ENCODE measurements at places on chromosomes 4 and X.

DNA sequence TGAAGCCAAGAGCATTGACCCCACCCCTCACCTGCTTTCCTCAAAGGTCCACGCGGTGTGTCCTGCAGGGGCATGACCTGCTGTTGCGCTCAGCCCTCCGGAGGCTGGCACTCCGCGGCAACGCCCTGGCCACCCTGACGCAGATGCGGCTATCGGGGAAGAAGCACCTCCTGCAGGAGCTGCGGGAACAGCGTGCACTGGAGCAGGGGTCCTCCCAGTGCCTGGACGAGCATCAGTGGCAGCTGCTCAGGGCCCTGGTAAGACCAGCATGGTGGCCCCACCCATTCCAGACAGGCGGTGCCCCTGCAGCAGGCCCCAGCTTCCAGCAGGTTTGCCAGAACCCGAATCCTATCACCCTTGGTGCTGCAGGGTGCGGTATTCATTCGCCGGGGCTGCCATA, 86.0 kb downstream of the EVC start:
- DNase-seq, result no peak

GRCh38 chr4:159540501-159540900, 437.6 kb downstream of the RAPGEF2 start:
- DNase-seq, result no peak

DNA sequence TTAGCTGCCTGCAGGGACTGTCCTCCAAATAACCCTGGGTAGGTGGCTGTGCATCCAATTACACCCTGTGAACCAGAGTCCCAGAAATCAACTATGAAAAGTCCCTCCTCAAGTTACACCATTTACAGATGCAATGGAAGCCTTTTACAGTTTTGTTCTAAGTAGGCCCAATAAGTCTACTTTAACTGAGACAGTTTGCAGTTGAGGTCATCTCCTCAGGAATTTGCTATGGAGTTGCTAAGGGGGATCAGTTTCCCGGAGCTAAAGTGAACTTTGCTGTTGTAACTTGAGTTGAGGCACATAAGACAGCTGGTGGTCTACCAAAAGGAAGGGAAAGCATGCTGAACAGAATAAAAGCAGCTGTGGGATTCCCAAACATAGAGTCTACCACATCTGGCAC, 121.6 kb upstream of the STK26 start:
- no peak for DNase-seq

- peak; percentile 40 for DNase-seq
These were observed 2.4 kb upstream of the SLIT2 start for GRCh38 chr4:20249333-20249732.

GRCh38 chr4:84495118-84495793, 3.8 kb downstream of the NKX6-1 start:
- no peak for DNase-seq

DNA sequence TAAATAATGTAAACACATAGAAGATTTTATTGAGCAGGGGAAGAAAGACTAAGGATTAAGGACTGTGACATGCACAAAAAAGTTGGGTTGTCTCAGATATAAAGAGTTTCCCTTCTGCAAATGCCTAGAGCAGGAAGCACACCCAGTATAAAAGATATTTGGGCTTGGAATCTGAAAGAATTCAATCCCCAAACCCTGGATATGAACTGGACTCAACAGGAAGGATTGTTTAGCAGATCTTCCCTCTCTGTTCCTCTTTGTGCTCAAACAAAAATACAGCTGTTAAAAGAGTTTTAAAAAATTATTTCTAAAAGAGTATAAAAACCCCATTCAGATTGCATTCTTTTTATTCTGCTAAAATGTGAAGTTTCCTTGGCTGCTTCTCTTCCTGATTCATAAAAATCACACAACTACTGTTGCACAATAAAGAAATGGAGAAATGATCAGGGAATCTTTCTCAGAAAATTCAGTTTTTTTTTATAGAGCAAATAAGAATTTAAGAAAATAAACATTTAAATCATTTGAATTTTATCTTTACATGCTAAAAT, 71.4 kb downstream of the PDLIM5 start:
- peak; percentile 39 for DNase-seq

GRCh38 chr4:2942532-2943363, 20.5 kb downstream of the NOP14 start:
- no peak for DNase-seq

GRCh38 chr4:179843370-179843769, 2399.8 kb upstream of the TENM3 start:
- DNase-seq, result no peak

GRCh38 chr4:89657931-89658700, 178.8 kb downstream of the SNCA start:
- DNase-seq, result peak; percentile 48

GRCh38 chrX:124829930-124830329, 483.6 kb downstream of the SH2D1A start:
- no peak for DNase-seq

DNA sequence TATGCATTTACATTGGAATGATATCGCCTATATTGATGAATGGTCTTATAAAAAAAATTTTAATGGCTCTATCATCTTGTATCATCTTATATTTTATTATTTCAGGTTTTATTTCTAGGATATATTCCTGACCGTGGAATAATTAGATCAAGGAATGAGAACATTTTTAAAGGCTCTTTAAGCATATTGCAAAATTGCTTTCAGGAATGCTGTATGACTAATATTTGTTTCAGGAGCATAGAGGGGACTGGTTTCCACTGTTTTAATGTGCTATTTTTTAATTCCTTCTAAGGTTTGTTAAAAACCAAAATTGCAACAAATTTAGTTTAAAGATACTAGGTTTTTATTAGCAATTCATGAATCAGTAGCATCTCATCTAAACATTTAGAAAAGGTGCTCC, 120.2 kb downstream of the BMPR1B start:
- DNase-seq, result peak; percentile 68

- peak; percentile 67 for DNase-seq
These were observed 99.8 kb downstream of the PJA1 start for GRCh38 chrX:69065451-69065850.

DNA sequence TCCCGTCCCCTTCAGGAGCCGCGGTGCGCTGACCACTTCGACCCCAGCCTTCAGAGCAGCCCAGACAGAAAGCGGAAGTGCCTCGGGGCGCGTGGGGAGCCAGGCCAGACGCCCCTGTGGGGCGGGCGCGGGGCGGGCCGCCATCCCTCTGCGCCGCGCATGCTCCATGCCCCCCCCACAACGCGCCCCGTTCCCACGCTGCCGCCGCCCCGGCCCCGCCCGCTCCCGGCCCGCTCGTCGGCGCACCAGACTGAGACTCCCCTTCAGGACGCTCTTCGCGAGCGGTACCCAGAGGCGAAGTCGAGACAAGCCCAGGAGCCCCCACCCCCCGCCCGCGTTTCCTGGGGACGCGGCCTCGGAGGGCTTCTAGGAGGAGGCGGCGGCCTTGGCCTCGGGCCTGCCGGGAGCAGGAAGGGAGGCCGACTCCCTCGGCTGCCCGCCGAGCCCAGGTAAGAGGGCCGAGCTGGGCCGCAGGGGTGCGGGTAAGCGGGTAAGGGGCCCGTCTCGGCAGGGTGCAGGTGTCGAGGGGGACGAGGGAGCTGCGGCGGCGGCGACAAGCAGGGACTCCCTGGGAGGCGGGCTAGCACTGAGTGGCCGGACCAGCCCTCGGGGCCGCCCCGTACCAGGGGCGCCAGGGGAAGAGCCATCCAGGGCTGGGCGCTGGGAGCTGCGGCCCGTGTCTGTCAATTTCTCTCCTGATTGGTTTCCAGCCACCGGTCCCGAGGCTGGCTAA, at the start of gene ZFP92:
ZFP92 (plus strand) TSS at position 218 of the 733 bp plus-strand sequence. CDS start 6,851 bp downstream, outside the sequence.
- peak; percentile 5 for DNase-seq

DNA sequence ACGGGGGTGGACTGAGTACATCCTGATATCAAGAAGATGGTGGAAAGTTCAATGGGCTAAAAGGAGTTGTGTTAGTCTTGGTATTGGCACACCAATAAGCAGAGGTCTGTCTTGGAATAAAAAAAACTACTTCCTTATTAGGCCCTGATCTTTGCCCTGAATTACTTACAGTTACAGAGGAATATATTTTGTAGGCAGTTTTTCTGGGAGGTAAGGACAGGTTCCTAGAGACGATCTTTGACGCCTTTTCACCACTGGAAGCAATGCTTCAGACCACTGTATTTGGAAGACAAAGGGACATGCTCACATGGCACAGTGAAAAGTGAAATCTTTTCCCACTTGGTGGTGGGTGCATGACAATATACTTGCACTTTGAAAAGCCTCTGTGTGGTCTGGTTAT, 618 bp upstream of the XK start:
- DNase-seq, result no peak

GRCh38 chrX:40174001-40174853, 76.5 kb upstream of the BCOR start:
- DNase-seq, result peak; percentile 62

GRCh38 chr4:149890531-149890930, 74.9 kb upstream of the IQCM start:
- DNase-seq, result no peak

- no peak for DNase-seq
These were observed 94.4 kb downstream of the NWD2 start for GRCh38 chr4:37338972-37339371.

- DNase-seq, result no peak
These were observed 750.3 kb downstream of the ARAP2 start for GRCh38 chr4:35493977-35494376.

DNA sequence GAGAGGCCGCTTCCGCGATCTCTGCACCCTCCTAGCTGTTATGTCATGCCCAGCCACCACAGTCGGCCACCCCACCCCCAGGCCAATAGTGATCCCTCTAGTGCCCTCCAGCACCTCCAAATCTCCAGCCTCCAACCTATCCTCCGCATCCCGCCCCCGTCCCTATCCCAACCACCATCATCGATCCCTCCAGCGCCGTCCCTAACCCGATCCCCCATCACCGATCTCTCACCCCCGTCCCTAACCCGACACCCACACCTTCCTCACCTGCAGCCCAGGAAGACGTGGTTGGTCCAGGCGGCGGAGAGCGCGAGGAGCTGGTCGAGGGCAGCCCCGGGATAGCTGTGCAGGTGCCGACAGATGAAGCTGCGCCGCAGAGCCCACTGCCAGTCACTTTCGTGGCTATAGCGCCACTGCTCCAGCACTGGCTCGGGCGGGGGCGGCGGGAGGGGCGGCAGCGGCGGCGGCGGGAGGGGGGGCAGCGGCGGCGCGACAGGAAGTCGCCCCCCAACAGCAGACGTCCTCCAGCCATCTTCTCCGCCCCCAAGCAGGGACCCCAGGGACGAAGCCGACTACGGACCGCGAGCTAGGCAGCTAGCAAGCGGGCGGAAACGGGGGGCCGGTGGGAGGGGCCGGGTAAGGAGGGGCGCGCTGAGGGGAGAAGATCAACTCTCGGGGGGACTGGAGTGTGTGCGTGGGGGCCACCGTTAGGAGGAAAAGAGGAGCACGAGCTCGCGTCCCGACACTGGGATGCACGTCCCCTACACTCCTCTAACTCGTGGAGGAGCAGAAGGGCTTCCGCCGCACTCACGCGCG, 552 bp downstream of the NKRF start:
- no peak for DNase-seq

GRCh38 chr4:127055357-127055756, 577.4 kb upstream of the INTU start:
- no peak for DNase-seq

DNA sequence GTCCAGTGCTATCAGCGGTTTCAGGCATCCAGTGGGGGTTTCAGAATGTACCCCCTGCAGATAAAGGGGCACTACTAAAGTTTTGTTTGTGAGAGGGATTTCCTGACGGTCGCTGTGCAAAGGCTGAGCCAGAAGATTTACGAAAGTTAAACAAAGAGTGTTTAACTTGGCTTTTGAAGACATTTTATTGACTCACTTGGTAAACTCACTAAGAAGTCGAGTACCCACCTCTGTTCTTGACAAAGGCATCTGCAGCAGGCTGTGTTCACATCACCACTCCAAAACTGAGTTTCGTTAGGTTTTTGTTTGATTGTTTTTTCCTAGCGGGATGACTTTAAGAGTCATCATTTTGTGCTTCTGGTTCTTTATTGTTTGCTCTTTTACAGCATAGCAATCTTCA, 143.9 kb upstream of the TBL1X start:
- DNase-seq, result no peak

- DNase-seq, result peak; percentile 7
These were observed at the start of gene SLC25A43 for GRCh38 chrX:119398974-119399771. TSS of gene SLC25A43 (plus strand) at chrX:119399336. CDS start at chrX:119399404, 68 bp downstream.

- DNase-seq, result peak; percentile 32
These were observed 63.4 kb upstream of the MAGEB2 start for GRCh38 chrX:30151964-30152363.

DNA sequence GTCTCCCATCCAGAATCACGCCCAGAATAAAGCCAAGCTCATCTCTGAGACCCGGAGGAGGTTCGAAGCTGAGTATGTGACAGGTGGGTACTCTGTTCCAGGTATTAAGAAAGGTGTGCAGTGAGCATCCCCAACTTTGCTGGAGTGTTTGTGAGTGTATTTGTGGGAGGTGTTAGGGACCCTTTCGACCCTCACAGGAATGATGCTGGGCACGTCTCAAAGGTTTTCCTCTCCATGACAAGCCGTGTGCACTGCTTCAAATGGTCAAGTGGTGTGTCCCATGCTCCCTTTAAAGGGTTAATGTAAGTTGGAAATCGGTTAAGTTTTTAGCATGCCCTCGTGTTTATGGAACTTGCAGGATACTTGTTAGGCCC, 442 bp downstream of the MOSPD2 start:
- no peak for DNase-seq

GRCh38 chr4:147049946-147050345, 104.3 kb upstream of the TTC29 start:
- DNase-seq, result no peak

DNA sequence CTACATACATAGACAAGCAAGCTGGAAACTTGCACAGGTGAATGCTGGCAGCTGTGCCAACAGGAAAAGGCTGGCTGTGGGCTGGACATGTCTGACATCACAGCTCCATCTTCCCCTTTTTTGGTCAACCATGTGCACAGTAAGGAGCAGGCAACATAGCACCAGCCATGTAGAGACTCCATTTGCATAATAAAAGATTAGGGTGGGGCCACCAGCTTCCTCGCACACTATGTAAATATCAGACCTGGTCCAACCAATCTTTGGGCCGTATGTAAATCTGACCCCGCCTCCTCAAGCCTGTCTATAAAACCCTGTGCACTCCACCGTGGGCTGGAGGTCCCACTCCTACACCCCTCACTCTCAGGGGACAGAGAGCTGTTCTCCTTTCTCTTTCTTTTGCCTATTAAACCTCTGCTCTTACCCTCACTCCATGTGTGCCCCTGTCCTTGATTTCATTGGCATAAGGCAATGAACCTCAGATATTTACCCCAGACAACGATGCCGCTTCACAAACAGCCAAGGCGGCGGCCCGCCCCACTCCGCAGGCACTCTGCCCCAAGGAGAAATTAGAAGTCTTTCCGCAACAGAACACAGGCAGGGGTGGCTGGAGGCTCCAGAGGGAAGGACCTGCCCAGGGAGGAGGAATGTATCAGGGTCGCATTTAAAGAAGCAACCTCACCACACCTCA, 862.2 kb downstream of the TRIML1 start:
- DNase-seq, result no peak

DNA sequence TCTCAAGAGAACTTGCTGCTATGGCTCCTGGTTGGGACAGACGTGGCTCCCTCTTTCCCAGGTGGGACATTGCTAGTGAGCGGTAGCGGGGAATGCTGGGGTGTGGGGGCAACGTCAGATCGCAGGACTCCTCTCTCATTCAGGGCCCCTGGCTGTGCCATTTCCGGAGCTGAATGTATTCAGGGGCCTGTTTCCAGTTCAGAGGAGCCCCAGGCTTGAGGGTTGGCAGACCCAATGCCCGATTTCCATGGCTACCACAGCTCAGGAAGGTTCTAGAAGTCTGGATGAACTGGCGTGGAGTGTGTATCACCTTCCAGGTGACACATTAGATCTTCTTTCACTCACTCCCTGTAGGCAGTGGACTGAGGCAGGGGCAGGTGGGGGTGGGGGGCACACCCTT, 26.2 kb upstream of the CRMP1 start:
- DNase-seq, result no peak

All from amniotic epithelial cell (primary cell).